ENCODE measurements at places on chromosomes 6 and 20.

DNA sequence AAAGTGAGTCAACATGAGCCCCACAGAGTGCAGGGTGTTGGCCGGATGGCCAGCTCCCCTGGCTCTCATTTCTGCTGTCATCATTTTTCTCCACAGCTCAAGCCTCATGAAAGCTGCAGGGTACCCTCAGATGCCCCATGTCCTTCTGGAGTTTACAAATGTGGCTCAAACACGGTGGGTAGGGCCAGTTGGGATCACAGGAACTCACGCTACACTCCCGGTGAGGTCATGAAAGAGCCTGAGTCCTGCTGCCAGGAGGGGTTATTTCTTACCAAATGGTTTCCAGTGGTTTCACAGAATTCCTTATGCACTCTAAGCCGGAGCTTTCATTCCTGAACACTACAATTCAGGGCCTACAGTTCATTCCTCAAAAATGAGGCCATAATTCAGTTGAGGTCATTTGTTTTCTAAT is 78.7 kb downstream of the TMEM170B start:
- no peak for DNase-seq

GRCh38 chr6:9789201-9789600 is 625.7 kb downstream of the TFAP2A start:
- no peak for DNase-seq

DNA sequence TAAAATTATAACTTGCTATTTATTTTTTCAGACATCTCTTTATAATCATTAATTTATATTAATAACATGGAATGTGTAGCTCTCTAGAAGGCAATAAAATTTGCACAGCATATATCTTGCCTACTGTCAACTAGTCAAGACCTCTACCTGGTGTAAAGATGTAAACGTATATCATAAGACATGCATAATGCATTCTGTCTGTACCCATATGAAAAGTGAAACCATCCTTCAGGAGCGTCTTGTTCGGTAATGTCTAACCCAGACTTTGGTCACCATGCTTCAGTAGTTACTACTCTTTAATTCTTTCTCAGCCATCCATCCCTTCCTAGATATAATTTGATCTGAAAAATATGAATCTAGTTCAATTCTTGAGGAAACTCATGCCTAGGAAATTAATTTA is 21.0 kb downstream of the CEP43 start:
- no peak for DNase-seq

DNA sequence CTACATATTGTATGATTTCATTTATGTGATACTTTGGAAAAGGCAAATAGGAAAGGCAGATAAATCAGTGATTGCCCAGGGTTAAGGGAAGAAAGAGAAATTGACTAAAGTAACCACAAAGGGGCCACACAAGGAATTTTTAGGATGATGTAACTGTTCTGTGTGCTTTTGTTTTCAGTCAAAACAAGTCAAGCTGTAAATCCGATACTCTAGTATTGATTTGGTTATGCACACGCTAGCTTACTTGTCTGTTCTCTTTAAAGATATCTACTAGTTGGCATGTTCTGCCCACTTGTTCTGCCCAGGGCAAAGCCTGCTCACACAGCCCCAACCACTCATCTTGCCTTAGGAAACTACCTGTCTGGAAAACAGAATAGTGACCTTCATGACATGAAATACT is 6.4 kb downstream of the FBXL4 start:
- no peak for DNase-seq

DNA sequence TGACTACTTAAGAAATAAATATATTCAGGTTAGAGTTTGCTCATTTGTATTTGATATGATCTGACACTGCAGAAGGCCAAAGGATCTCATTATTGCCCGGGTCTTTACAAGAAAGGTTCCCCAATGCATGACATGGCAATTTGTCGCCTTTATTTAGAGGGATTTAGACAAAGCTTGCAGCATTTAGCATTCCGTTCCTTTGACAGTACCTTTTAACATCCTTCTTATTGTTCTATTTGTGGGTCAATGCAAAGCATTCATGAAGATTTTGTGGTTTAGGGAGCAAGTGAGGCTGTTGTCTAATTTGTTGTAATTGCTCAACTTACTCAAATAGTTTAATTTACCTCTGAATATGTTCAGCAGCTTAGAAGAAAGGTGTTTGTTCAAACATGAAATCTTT is 230.8 kb upstream of the FLRT3 start:
- no peak for DNase-seq

Data from cortex of kidney (tissue), 1 donor.